ENCODE measurements at places on chromosomes 2 and 18. TPM values are rescaled to one million over a fixed set of nuclear protein-coding genes. Genes with fewer than 3 reads are reported as not detected.

Gene NOSTRIN
- 6.9 TPM for total RNA-seq

Gene SLC19A3
- 5.3 TPM for total RNA-seq

Gene ANKRD62
- total RNA-seq = 0.10 TPM

Gene UGT1A3
- 0.51 TPM for total RNA-seq

Gene KLHL41
- 2,840 TPM for total RNA-seq

Gene SDC1
- total RNA-seq = 44.2 TPM

Gene OTX1
- 0.62 TPM for total RNA-seq
